ENCODE measurements at places on chromosomes 1 and 21. TPM values are rescaled to one million over a fixed set of nuclear protein-coding genes. Genes with fewer than 3 reads are reported as not detected.

Gene INKA2
- not detected for total RNA-seq

Gene TMEM200B
- 23.9 TPM for total RNA-seq

Gene DNALI1
- 0.72 TPM for total RNA-seq

Gene FAM177B
- 1.4 TPM for total RNA-seq

Gene LCE2A
- total RNA-seq, result not detected

Gene MRPS21
- 59.3 TPM for total RNA-seq

Gene BGLAP
- not detected for total RNA-seq

Gene IGSF3
- 36.0 TPM for total RNA-seq

Gene AUNIP
- total RNA-seq, result 11.5 TPM

Gene WNT3A
- total RNA-seq, result 0.49 TPM

Gene CRYBG2
- total RNA-seq, result not detected

Gene KRTAP7-1
- total RNA-seq, result not detected

Gene PAFAH2
- total RNA-seq, result 11.8 TPM

Gene PTTG1IP
- total RNA-seq, result 423 TPM

All from Caki2 (cell line).